ENCODE measurements at places on chromosomes 12 and 14. TPM values are rescaled to one million over a fixed set of nuclear protein-coding genes. Genes with fewer than 3 reads are reported as not detected.

GRCh38 chr12:98149691-98150210 lies 365.6 kb upstream of the TMPO start:
- no peaks in the 10 kb centered on the region for H3K4me1 ChIP-seq
- no peaks in the 10 kb centered on the region for H3K27me3 ChIP-seq
- no peaks in the 10 kb centered on the region for H3K36me3 ChIP-seq
- no peak for DNase-seq
- no peak overlapping the region for H3K27ac ChIP-seq

DNA sequence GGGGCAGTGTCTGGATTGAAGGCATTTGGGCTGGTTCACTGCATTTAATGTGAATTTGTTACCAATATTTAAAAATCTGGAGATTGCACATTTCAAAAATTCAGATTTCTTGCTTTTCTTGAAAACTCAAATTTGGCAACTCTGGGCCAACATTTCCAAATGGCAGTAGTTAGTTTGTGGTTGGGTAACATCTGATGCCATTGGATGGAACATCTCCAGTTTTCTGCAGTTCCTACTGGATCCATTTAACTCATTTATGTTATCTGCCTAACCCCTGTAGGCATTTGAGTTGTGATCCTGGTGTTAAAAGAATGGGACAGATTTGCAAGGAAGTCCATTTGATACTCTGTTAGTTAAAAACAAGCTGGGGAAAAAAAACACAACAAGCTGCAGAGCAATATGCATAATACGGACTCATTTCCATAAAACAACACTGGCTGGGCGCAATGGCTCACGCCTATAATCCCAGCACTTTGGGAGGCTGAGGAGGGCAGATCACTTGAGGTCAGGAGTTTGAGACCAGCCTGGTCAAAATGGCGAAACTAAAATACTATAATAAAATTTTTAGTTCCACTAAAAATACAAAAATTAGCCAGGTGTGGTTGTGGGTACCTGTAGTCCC lies 7.9 kb downstream of the EIF2B2 start:
- no peaks in the 10 kb centered on the region for H3K27me3 ChIP-seq
- peaks cover 34% of the 10 kb centered on the region for H3K4me1 ChIP-seq
- DNase-seq = no peak

DNA sequence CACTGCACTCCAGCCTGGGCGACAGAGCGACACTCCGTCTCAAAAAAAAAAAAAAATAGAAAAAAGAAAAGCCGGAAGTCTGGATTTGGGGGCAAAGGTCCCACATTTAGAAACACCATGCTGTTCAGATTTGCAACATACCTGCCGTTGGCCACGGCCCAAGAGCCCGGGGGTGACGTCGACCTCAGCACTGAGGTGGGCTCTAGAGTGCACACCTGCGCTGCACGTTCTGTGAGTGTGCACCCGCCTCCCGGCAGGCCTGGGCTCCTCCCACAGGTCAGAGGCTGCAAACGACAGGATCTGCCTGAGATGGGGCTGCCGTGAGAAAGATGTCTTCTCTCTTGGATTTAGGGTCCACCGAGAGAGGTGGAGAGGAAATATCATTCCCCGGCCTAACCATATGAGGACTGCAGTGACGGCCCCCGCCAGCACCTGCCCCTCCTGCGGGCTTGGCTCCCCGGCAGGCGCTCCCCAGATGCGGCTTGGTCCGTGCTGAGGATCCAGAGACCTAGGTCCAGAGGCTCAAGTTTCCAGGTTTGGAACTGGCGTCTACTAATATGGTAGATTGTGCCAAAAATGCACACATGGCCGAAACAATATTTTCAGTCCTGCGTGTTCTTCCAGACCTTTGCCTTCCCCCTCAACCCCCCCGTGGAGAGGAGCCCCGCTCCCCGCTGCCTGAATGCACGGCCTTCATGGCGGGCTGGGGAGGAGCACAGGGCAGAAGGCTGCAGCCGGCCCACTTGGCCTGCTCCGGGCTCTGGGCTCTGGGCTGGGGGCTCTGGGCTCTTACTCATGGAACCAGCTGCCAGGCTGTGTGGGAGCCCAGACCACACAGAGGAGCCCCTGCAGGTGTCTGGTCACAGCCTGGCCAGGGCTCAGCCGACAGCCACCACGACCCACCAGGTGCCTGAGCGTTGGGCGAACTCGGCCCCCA lies 58.8 kb upstream of the FBRSL1 start:
- DNase-seq = no peak
- no peak overlapping the region for H3K27ac ChIP-seq
- no peaks in the 10 kb centered on the region for H3K4me1 ChIP-seq
- H3K4me3 ChIP-seq = no peak overlapping the region

DNA sequence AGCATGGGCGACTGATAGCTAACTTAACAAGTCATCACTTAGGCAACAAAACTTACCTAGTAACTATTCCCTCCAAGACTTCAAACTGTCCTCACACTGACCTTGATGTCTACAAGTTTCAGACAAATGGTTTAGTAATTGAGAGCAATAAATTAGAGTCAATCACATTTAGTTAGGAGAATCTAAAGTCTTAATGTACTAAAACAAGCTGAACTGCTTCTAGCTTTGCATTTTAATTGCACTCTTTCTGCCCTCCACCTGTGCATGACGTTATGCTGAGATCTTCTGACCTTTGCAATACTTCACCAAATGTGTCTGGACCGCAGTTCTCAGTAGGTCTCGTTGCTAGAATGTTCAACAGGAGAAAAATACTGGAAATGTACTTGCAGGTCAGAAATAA lies 158.0 kb downstream of the PIK3C2G start:
- no peak overlapping the region for H3K27ac ChIP-seq
- H3K4me1 ChIP-seq = peaks cover 27% of the 10 kb centered on the region
- H3K27me3 ChIP-seq = no peaks in the 10 kb centered on the region
- DNase-seq = no peak

GRCh38 chr14:66137081-66137480 lies 349.1 kb upstream of the CCDC196 start:
- H3K27ac ChIP-seq = no peak overlapping the region
- H3K4me3 ChIP-seq = no peak overlapping the region
- H3K36me3 ChIP-seq = no peaks in the 10 kb centered on the region
- H3K27me3 ChIP-seq = no peaks in the 10 kb centered on the region
- DNase-seq = no peak

DNA sequence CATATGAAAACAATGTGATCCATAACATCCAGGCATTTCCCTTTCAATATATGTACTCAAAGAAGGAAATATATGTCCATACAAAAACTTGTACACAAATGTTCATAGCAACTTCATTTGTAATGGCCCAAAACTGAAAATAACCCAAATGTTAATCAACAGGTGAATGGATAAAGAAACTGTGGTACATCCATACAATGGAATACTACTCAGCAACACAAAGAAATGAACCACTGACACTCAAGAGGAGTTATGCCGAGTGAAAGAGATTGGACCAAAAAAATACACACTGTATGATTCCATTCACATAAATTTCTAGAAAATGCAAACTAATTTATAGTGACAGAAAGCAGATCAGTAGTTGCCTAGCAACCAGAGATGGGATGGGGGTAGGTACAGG lies 30.3 kb upstream of the GXYLT1 start:
- no peak overlapping the region for H3K27ac ChIP-seq
- H3K4me1 ChIP-seq = peaks cover 24% of the 10 kb centered on the region
- no peak for DNase-seq
- no peaks in the 10 kb centered on the region for H3K27me3 ChIP-seq

GRCh38 chr14:50744231-50744630 lies 76.1 kb upstream of the SAV1 start:
- H3K27ac ChIP-seq = no peak overlapping the region
- H3K4me1 ChIP-seq = peaks cover 14% of the 10 kb centered on the region
- no peak overlapping the region for H3K4me3 ChIP-seq
- no peak for DNase-seq
- H3K36me3 ChIP-seq = peaks cover 27% of the 10 kb centered on the region

- H3K27ac ChIP-seq = no peak overlapping the region
- no peak for DNase-seq
- H3K27me3 ChIP-seq = no peaks in the 10 kb centered on the region
- H3K4me3 ChIP-seq = no peak overlapping the region
- H3K4me1 ChIP-seq = no peaks in the 10 kb centered on the region
Observed at GRCh38 chr14:51422704-51423103, 182.7 kb downstream of the TMX1 start.

DNA sequence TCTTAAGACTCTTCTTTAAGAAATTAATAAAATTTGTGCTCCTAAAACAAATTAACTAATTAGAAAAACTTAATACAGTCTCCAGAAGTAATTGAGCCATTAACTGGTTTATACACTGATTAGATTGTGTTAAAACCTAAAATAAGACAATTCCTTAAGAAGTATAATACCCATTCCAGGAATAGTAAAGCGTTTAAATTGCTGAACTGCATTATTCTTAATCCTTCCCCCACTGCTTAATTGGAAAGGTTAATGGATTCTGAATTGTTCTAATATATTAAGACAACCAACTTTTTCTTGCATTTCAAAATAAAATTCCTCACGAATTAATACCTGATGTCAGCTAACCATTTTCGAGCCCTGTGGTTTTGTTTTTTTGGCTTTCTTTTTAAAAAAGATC lies 128.4 kb downstream of the KICS2 start:
- H3K27ac ChIP-seq = no peak overlapping the region
- H3K4me1 ChIP-seq = peaks cover 46% of the 10 kb centered on the region
- no peaks in the 10 kb centered on the region for H3K27me3 ChIP-seq
- H3K4me3 ChIP-seq = no peak overlapping the region
- DNase-seq = no peak

GRCh38 chr12:9364224-9365176 lies 156.3 kb upstream of the PZP start:
- H3K4me3 ChIP-seq = no peak overlapping the region
- H3K4me1 ChIP-seq = peaks cover 16% of the 10 kb centered on the region
- peaks cover 36% of the 10 kb centered on the region for H3K27me3 ChIP-seq
- peak; percentile 21 for DNase-seq
- H3K36me3 ChIP-seq = no peaks in the 10 kb centered on the region

DNA sequence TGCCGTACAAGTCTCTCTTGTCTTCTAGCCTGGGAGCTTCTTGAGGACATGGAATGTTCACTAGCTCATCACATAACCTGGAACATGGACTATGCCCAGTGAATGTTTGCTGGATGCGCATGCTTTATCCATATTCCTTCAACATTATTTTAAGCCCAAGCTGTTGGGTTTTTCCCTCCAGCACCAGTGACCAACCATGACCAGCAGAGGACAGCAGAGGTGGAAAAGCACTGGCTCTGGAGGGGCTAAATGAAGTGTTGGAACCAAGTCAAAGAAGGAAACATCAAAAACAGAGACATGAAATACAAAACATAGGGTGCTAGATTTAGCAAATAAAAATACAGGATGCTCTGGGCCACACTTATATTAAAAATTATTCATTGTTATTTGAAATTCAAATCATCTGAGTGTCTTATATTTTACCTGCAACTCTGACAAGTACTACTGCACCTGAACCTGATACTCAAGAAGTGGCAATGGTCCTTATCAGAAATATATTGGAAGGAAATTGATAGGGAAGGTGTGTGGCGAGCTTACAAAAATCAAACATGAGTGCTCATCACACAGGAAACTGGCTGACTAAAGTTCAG lies 23.1 kb upstream of the HELB start:
- peaks cover 22% of the 10 kb centered on the region for H3K27me3 ChIP-seq
- H3K27ac ChIP-seq = no peak overlapping the region
- H3K4me3 ChIP-seq = no peak overlapping the region
- H3K4me1 ChIP-seq = peaks cover 9% of the 10 kb centered on the region
- no peaks in the 10 kb centered on the region for H3K36me3 ChIP-seq

GRCh38 chr14:73696466-73697400 lies 17.5 kb downstream of the PNMA1 start:
- peaks cover 14% of the 10 kb centered on the region for H3K36me3 ChIP-seq
- H3K4me1 ChIP-seq = peaks cover 24% of the 10 kb centered on the region
- peak overlapping the region; percentile 33 for H3K4me3 ChIP-seq
- peak overlapping the region; percentile 79 for H3K27ac ChIP-seq
- no peaks in the 10 kb centered on the region for H3K27me3 ChIP-seq
- peak; percentile 84 for DNase-seq

- peaks cover 31% of the 10 kb centered on the region for H3K27me3 ChIP-seq
- H3K4me1 ChIP-seq = no peaks in the 10 kb centered on the region
- no peaks in the 10 kb centered on the region for H3K36me3 ChIP-seq
Observed at GRCh38 chr12:106672314-106673025, 89.7 kb downstream of the RFX4 start.

DNA sequence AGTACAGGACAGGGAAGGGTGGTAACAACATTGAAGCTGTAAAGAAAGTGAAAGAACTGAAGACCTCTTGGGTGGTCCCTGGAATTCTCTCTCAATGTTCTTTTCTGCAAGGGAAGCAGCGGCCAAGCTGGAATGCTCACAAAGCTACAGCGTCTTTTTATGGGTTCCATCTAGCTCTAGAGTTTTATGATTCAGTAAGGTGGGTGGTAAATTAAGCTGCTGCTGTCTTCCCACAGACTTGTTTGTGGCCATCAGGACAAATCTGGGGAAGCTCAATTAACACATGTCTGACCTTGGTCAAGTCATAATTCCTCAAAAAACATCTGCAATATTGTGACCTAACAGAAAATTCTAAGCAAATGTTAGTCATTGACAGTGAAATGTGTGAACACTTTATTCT lies 139.1 kb downstream of the MED13L start:
- peak overlapping the region; percentile 36 for H3K27ac ChIP-seq
- H3K27me3 ChIP-seq = no peaks in the 10 kb centered on the region
- DNase-seq = no peak
- H3K4me1 ChIP-seq = peaks cover 91% of the 10 kb centered on the region
- no peaks in the 10 kb centered on the region for H3K36me3 ChIP-seq

GRCh38 chr12:57993030-57993429 lies 51.7 kb downstream of the ATP23 start:
- peaks cover 6% of the 10 kb centered on the region for H3K36me3 ChIP-seq
- no peak overlapping the region for H3K27ac ChIP-seq
- H3K27me3 ChIP-seq = no peaks in the 10 kb centered on the region
- H3K4me3 ChIP-seq = no peak overlapping the region
- peak; percentile 25 for DNase-seq

DNA sequence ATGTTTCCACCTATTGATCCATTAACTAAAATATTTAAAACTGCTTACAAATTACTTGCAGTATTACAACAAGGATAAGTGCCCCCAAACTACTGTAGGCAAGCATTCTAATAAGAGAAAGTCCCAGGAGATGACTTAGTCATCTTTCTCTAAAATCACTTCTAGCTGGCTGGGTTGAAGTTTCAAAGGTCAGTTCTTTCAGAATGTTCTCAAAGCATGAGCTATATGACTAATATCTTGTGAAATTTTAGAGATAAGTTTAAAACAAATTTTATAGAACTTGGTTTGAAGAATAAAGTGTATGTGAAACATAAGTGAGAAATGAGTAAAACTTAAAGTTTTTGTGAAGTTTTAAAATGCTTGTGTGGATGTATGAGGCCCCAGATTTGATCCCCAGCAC lies 24.3 kb upstream of the OR6J1 start:
- peaks cover 35% of the 10 kb centered on the region for H3K4me1 ChIP-seq
- peak overlapping the region; percentile 54 for H3K27ac ChIP-seq
- H3K4me3 ChIP-seq = 0 out of 2 replicates have a peak overlapping the region, but pooled peaks have one; percentile 19
- peaks cover 9% of the 10 kb centered on the region for H3K36me3 ChIP-seq

GRCh38 chr14:35571598-35571997 lies 37.6 kb downstream of the INSM2 start:
- H3K4me1 ChIP-seq = no peaks in the 10 kb centered on the region
- no peaks in the 10 kb centered on the region for H3K36me3 ChIP-seq
- DNase-seq = no peak
- no peaks in the 10 kb centered on the region for H3K27me3 ChIP-seq

The CCDC196 gene
- not detected for total RNA-seq

The LHX5 gene
- not detected for total RNA-seq

The CATSPERB gene
- not detected for total RNA-seq

The AKAP6 gene
- total RNA-seq = 5.8 TPM
